ENCODE measurements at places on chromosomes 7 and 10.
A peak's percentile ranks its signal among the peaks of the same experiment; 100 is the strongest.

- DNase-seq = no peak
These were observed 15.7 kb downstream of the DNAJB6 start for GRCh38 chr7:157352516-157352915.

- DNase-seq = no peak
These were observed 163.3 kb upstream of the FEZF1 start for GRCh38 chr7:122467661-122468449.

DNA sequence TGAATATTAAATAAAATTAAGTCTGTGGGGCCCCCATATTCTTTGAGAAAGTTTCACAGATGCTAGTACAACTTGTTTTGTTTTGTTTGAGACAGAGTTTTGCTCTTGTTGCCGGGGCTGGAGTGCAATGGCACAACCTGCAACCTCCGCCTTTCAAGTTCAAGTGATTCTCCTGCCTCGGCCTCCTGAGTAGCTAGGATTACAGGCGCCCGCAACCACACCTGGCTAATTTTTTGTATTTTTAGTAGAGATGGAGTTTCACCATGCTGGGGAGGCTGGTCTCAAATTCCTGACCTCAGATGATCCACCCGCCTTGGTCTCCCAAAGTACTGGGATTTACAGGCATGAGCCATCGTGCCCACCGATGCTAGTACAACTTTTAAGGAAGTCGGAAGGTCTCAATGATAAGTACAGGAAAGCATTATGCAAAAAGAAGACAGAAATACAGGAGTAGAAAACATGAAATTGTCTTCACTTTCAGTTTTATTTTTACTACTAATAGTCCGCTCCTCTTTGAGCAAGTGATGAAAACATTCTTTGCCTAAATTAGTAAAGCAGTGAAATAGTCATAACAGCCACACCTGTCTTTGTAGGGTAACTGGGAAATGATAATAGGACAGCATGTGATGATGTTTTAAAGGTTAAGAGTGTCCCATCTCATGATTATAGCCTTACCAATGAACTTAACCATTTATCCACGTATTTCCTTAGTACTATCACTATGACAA is 147.5 kb downstream of the SEMA3D start:
- DNase-seq = no peak

DNA sequence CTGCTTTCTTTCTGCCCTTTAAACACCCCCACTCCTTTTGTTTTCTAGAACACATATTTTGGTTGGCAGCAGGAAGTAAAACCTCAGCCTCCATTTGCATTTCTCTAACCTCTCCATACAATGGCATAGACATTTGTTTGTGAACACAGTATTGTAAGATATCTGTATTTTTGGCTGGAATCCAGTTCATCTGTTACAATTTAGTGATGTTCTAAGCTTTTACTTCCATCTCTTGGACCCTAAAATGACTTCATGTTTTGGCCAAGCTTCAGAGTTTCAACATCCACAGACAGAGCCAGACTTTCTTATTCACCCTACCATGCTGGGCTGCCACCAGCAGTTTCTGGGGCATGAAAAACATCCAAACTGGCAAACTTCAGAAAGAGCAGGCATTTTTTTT is 21.1 kb upstream of the AUTS2 start:
- no peak for DNase-seq

DNA sequence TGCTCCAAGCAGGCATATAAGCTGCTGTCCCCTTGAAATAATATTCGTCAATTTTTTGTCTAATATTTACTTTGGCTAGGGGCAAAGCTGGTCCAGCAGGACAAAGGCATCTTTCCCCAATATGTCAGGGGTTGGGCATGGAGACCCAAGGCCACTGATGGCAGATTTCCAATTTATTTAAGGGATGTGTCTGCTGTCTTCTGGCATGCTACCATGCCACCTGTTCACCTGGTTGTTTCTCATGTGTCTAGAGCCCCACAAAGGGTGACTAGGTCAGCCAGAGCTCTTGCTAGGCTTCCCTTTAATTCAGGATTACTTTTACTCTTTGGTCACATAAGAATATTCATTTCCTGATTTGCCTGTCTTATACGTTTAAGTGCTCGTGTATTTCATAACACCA is 22.1 kb upstream of the SYPL1 start:
- DNase-seq = no peak

DNA sequence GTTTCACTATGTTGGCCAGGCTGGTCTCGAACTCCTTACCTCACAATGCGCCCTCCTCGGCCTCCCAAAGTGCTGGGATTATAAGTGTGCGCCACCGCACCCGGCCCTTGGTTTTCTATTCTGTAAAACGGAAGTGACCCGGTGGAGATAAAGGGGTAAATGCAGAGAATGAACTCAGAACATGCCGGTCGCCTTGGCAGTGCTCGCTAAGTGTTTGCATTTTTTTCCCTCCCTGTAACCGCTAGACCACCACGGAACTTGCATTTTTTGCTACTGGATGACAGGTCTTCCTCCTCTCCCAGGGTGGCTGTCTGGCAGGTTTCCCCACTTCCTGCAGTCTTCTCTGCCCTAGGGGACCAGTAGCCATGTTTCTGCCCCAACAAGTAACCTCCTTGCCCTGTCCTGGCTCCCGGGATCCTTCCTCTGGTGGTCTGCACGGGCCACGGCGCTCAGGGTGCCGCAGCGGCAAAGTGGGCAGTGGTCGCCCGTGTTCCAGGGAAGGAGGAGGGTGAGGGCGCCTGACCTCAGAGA is 18.8 kb upstream of the GNA12 start:
- no peak for DNase-seq

DNA sequence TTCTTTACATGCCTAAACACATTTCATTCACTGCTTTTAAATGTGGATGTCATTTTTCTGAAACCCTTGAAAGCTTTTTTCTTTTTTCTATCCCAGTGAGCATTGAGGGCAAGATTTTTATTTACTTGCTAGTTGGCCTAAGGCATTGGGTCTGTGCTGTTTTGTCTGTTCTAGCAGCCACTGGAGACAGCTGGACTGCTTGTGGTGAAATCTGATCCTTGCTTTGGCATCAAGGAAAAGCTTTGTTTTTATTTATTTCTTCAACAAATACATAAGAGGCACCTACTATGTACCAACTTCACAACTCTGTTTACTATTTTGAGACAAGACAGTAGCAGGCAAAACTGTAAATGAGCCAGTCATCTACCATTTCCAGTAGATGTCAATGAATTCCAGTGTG is 28.4 kb upstream of the PDLIM1 start:
- DNase-seq = no peak

GRCh38 chr7:80775897-80776296 is 137.5 kb downstream of the CD36 start:
- DNase-seq = no peak

DNA sequence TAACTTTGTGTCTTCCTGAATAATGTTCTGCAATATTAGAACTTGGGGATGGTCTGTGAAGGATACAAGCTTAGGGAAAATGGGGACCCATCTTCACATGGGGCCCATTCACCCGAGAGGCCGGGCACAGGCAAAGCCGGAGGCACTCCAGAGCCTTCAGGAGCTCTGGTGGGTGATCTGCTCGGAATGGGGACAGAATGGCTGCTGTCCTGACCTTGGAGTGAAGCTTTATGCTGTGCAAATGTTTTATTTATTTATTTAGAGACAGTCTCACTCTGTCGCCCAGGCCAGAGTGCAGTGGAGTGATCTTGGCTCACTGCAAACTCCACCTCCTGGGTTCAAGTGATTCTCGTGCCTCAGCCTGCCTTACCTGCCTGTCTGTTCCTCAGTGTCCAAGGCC is 55.4 kb downstream of the DYNC2I1 start:
- no peak for DNase-seq

GRCh38 chr7:146636581-146636980 is 520.0 kb downstream of the CNTNAP2 start:
- no peak for DNase-seq

DNA sequence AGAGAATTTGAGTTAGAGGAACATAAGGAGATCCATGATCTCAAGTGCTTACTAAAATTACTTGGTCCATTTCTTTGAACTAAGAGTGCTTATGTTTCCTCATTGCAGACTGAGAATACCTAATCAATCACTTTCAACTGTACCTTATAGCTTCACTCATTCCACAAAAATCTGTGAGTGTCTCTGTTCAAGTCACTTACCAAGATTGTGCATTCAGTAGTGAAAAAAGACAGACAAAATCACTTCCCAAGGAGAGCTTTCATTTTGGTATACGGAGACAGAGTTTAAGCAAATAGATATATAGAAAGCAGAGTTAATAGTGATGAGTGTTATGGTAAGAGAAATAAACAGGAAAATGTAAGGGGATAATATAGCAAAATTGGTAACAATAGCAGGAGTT is 364.5 kb downstream of the PLXDC2 start:
- no peak for DNase-seq

DNA sequence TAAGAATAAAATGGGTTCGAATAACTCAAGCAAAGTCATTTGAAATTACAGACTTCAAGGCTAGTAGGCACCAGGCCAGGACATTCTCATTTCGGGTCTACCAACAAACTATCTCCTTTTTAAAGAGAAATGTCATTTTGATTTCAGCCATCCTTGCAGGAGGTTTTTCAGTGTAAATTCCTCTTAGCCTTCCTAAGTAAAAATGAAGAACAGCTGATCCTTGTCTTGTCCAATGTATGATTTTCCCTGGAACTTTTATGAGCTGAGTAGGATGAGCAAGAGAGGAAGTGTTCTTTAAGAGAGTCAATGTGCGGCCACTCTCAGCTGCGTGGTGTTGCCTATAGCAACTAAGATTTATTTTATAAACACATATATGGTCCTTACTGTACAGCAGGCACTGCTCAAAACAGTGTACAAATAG is 110.1 kb downstream of the PLCE1 start:
- DNase-seq = no peak

GRCh38 chr10:84075226-84076046 is 63.9 kb upstream of the GHITM start:
- no peak for DNase-seq

DNA sequence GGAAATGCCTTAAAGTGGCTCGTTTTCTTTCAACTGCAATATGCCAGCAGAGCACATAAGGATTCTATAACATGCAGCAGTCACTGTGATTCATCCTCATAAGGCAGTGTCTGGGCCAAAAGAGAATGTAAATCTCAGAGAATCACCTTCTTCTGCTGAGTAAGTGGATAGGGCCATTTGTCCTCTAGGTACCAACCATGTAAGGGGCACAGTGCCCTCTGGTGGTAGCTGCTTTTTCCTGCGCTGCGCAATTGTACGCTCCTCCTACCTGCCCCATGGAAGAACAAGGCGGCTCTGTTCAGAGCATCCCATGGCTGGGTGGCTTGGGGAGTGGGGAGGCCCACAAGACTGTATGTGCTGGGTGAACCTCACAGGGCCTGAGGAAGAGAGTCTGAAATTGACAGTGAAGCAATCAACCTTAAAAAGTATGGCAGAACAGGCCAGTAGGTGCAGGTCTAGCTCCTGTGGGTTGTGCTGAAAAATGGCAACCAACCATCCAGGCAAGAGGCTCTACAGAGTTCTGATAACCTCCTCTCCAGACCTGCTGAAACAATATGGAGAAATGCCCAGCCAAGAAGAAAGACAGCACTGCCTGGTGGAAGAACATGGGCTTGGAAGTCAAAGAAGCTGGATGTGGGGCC is 78.6 kb upstream of the C10orf90 start:
- peak; percentile 3 for DNase-seq

DNA sequence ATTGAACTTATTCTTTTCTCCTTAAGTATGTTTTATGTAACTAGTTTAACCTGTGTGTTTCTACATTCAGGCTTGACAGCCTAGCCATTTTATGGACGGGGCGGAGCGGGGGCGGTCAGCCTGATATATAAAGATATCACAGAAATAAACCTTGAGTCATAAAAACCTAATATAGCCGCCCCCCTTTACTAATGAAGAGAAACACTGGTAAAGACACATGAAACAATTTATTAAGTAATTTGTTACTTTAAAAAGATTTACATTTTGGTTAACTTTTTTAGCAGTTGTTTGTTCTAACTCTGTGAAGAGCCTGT is 84.0 kb downstream of the MAPK8 start:
- no peak for DNase-seq

- DNase-seq = no peak
These were observed 44.8 kb upstream of the BAMBI start for GRCh38 chr10:28632584-28632945.

- DNase-seq = no peak
These were observed 173.8 kb downstream of the TRIL start for GRCh38 chr7:28784171-28784902.

- DNase-seq = no peak
These were observed 99.4 kb downstream of the TPST1 start for GRCh38 chr7:66304536-66304935.

DNA sequence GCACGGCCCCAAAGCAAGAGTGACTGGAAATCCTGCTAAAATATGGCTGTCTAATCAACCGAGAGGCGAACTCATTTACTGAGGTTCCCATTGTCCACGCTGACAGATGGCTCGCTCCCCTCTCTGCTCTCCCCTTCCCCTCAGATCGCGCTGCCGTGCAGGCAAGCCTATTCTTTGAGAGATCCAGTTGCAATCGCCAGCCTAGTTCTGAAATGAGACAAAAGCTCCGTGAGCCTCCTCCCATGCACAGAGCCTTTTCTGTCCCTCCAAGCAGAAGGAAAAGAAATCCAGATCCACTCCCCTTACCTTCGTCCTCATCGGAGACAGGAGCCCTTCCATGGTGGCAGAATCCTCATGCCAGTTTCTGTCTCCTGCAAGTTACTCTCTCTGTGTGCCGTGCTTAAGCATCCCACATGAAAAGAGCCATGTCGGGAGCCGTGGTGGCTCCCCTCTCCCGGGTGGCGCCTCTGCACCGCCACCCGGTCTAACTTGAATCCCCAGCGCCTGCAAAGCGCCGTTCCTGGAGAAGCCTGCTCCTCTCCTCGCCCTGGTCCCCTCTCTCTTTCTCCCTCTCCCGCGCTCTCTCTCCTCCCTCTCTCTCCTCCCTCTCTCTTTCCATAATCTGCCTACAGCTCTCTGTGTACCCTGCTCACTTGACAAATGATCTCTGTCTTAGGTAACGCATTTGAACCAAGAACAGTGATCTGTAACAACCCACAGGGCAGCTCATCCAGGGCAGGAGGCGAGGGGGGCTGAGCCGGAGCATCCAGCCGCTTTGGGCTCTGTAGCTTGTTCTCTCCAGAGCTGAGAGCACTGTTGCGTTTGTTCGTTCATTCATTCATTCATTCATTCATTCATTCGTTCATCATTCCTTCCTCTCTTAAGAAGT is 156.8 kb downstream of the FRMD4A start:
- peak; percentile 14 for DNase-seq

- no peak for DNase-seq
These were observed 1.8 kb downstream of the CALU start for GRCh38 chr7:128740996-128741395.

DNA sequence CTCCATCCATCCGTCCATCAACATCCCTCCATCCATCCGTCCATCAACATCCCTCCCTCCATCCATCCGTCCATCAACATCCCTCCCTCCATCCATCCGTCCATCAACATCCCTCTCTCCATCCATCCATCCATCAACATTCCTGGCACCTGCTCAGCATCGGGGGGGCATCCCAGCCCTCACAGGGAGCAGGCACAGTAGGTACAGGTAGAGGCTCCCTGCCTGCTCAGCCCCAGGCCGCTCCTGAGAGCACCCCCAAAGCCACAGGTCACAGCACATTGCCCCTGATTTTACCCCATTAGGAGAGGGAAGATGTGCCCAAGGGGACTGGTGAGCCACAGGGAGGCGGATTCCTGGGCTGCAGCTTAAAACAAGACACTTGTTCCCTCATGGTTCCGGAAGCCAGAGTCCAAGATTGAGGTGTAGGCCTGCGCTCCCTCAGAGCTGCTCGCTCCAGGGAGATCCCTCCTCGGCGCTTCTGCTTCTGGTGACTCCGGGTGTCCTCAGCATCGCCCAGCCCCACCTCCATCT is 21.1 kb upstream of the CFAP46 start:
- DNase-seq = no peak

All from naive B cell (primary cell).